ENCODE measurements at places on chromosomes 1 and 21.

DNA sequence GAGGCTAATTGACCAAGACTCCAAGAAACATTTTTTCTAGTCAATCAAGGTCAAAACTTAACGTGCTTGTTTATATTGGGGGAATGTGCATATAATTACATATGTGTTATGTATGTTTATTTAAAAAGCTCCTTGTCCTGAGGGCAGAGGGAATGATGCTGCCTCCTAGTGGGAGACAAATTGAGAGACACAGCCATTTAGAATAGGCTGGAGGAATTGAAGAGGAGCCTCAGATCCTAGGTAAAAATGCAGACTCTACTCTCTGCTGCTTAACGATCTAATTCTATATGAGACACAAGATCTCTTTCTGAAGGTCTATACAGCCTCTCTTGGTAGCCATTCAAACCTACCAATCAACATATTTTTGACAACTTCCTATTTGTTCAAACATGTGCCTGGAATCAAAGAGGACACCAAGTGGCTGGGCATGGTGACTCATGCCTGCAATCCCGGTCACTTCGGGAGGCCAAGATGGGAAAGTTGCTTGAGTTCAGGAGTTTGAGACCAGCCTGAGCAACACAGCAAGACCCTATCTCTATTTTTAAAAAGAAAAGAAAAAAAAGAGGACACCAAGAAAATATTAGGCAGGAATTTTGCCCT lies 136.6 kb upstream of the ZNF648 start:
- no peak for DNase-seq

GRCh38 chr1:110475362-110476027 lies 24.5 kb downstream of the PROK1 start:
- no peak for DNase-seq

DNA sequence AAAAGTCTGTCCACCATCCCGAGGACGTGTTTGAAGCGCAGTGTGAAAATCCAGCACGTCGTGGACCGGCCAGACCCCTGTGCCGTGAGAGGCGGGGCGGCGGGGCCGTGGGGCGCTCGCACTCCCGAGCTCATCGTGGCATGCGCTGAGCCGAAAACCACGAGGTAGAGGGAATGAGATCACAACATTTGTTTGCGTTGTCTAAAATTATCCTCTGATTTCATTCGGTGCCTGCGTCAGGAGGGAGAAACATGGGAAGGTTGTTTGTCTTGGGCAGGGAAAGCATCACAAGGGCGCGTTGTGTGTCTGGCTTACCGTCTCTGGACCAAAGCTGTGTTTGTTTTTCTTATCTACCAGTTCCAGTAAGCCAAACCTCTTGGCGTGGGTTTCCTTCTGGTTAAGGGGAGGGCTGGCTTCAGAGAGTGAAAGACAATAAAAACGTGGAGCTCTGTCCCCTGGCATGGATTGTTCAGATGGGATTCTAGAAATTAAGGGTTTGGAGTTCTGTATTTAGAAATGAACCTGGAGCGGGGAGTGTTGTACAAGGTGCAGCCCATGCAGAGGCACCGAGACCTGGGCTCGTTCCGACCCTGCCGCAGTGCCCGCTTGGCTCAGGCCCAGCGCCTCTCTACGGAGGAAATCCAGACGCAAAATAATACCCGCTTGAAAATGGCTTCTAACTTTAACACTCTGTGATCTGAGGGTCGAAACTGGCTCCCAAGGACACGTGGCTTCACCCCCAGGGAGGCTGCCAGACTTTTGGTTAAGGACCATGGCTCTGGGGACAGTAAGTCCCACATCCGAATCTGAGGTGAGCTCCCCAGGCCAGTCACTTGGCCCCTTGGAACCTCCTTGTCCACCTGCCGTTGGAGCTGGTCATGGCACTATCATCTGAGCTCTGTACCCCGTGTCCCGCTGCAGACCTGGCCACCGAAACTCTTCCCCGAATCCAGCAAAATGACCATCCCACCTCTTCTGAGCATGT lies 68.7 kb upstream of the FAM3B start:
- no peak for DNase-seq

DNA sequence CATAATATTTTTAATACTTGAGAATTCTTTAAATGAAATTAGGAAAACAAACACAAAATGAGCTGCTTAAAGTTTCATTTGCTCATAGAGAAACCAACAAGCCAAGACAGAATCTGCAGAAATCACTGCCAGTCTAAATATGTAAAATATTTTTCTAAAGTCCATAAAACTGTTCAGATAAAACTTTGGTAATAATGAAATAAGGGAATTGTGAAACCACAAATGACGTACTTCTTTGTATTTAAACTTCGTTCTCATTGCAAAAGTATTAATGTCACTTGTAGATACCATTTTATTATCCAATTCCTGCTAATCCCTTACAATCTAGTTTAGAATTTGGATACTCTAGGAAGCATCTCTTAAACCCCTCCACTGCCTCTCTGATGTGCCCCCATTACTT lies 234.5 kb upstream of the NEGR1 start:
- DNase-seq: no peak

- no peak for DNase-seq
Observed at GRCh38 chr1:116580446-116581322, 9.9 kb upstream of the CD58 start.

GRCh38 chr21:34148826-34149558 lies 75.6 kb downstream of the MRPS6 start:
- no peak for DNase-seq

GRCh38 chr1:69611316-69611715 lies 43.6 kb downstream of the LRRC7 start:
- DNase-seq: no peak

DNA sequence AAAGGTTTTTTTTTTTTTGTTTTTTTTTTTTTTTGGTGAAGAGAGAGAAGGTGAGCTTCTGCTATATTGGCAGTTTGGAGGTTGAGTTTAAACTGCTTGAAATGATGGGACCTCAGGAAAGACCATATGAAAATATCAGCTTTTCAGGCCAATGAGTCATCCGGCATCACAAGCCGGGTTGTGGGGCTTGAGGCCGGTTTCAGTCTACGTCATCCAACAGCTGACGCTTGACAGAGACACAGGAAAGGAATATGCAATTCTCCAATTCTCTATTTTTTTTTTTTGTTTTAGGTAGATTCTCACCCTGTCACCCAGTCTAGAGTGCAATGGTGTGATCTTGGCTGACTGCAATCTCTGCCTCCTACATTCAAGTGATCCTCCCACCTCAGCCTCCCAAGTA lies 52.4 kb downstream of the KCNJ6 start:
- DNase-seq: no peak

DNA sequence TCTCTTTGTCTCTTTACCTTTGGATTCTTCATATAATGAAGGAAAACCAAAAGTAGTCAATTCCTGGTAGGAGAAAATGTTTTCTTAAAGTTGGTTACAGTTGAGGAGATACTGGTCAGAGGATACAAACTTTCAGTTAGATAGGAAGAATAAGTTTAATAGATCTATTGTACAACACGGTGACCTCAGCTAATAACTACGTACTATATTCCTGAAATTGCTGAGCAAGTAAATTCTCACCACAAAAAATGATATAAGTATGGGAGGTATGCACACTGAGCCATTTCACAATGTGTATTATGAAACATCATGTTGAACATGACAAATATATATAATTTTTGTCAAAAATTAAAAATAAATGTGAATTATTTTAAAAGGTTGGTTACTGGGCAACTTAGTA lies 20.4 kb downstream of the SSX2IP start:
- DNase-seq: no peak

- no peak for DNase-seq
Observed at GRCh38 chr21:42313501-42313969, 1.7 kb downstream of the TFF3 start.

- no peak for DNase-seq
Observed at GRCh38 chr1:111737216-111738132, 1.7 kb downstream of the INKA2 start.

DNA sequence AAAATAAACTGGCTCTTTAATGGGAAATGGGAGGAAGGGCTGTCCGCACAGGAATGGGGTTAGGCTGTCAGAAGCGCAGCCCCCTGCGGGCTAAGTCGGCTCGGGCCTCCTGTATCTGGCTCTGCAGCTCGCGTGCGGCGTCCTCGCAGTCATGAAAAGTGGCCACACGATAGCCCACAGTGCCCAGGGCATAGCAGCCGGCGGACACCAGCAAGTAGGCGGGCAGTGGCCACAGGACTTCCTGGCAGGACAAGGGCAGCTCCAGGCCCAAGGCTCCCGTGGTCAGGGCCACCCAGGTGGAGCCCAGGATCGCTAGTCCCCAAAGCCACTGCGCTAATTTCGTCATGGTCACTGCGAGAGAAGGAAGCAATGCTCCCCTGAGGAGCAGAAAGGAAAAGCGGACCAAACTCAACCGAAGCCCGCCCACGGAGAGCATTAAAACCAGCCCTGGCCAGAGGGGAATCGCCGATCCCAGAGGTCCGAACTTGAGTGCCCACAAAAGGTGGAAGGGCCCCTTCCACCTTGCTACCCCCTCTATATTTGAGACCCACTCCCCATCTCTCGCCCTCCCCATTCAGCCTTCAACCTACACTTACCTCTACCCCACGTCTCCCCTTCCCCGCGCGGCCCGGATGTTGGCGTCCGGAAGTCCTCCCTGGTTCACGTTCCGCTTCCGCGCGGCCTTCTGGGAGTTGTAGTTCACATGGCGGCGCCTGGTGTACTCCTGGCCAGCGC lies at the start of gene DPM3:
TSS of gene DPM3 (minus strand) at position 637 of the 735 bp plus-strand sequence. CDS start at position 346, 291 bp downstream.
- peak; percentile 77 for DNase-seq

DNA sequence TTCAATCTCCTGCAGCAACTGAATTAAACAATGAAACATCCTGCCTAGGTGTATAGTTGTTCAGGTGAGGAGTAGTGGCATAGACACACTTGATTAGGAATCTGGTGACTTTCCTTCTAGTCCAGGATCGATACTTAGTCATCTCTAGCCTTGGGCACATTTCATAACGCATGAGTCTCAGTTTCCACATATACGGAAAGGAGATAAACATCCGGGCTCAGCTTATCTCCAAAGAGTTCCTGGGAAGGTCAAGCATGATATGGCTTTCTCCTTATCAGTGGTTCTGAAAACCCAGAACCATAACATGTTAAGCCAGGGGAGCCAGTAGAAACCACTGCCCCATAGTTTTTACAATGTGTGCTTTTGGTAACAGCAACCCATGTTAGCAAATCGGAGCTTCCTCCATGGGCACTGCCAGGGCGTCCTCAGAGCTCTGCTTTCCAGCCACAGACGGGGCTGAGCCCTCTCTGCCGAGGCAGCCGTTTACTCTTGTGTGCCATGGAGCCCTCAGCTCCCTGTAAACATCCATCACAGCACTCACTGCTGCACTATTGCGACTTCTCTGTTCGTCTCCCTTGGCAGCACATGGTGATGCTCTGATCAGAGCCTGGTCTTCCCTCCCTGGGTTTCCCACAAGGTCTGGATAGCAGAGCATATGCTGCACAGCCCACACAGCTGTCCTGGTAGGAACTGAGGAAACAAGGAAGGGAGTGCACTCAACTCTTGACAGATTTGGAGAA lies 34.6 kb downstream of the RUNX1 start:
- DNase-seq: no peak

DNA sequence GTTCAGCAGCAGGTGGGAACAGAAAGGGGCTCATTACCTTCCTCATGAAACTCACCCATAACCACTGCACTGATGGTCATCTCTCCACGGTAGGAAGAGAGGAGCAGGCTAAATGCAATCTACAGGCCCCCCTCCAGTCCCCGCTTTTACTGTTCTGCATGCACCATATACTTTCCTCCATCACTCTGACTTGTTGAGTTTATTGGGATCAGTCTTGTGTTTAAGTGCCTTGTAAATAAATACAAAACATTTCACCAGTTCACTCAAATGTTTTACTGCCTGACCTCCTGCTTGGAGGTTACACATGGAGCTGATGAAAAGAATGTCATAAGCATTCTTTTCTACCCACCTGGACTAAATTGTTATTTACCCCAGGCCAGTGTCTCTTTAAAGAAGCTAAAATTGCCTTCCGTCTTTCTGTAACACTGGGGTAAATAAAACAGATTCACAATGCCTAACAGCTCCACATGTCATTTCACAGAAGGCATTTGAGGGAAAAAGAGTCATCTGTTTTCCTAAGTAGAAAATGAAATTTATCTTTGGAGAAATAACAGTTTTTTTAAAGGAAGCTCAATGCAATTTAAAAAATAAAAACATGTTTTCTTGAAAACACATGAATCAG lies 30.7 kb downstream of the PTPN14 start:
- DNase-seq: no peak

DNA sequence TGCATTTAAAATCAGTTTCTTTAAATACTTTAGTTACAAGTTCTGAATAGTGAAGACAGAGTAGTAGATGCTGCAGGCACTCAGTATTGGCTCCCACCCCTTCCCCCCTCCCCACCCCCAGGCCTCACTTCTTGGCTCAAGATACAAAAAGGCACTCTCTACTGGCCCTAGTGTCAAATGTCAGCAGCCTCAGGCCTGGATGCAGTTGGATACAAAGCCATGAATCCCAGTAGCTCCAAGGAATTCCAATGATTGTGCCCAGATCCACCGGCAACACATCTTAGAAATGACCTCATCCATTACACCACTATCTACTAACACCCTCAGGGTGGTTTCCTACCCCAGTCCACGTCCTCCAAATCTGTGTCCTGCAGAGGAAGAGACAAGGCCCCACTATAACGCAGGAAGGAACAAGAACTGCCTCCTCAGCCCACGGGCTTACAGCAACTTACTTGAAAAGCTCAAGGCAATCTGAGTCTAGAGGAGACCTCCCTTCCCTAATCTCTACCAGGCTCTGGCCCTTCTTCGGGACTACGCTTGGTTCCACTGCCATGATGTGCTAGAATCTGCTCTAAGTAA lies 17.6 kb downstream of the ACADM start:
- no peak for DNase-seq

- DNase-seq: no peak
Observed at GRCh38 chr1:99648107-99648506, 2.2 kb downstream of the PALMD start.

- DNase-seq: no peak
Observed at GRCh38 chr1:61606448-61607312, 118.3 kb downstream of the TM2D1 start.

Measured in activated T-helper 1 cell treated with anti-CD3 and anti-CD28 coated beads, Interleukin-2, amount 50 U/mL, for 16 hours (primary cell).